ENCODE measurements at places on chromosomes 5 and 9.

- DNase-seq, result no peak
Measured at GRCh38 chr9:120643061-120643460, 63.1 kb upstream of the CDK5RAP2 start.

DNA sequence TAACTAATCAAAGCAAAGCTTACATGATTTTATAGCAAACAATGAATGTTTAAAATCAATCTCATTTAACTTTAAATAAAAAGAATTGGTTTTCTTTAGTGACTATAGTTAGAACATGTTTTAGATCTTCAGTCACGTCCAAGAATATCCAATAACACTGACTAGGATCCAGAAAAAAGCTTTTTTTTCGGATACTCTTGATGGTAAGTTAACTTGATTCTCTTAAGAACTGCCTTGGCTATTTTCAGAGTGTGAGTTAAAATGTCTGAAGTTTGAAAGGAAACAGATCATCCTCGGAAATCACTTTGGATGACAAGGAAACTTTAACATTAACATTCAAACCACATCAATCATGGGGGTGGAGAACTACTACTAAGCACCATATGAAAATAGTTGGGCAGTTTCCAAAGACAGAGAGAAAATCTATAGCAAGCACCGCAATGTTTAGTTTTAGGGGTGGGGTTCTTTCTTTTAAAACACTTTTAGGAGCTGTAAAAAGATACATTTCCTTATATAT is 83.7 kb upstream of the SLC27A6 start:
- DNase-seq, result no peak

- DNase-seq, result peak; percentile 59
Measured at GRCh38 chr9:116156621-116157314, 3.2 kb downstream of the PAPPA start.

DNA sequence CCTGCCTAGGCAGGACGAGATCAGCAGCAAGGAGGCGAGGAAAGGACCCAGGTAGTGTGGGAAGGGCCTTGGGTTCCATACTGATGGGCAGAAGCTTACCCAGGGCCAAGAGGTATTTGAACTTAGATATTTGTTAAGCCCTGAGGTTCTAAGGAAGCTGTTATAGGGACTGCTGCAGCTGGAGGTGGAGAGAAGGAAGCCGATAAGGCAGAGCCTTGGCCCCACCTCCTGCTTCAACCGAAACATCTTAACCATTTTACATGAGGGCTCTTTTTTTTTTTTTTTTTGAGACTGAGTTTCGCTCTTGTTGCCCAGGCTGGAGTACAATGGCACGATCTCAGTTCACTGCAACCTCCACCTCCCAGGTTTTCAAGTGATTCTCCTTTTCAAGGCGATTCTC is 8.6 kb upstream of the AQP3 start:
- no peak for DNase-seq
